Endothelial cell (in vitro differentiated cells): ENCODE measurements at places on chromosomes 11 and 22.

- DNase-seq = no peak
Observed at GRCh38 chr22:39229688-39230260, 15.0 kb downstream of the PDGFB start.

DNA sequence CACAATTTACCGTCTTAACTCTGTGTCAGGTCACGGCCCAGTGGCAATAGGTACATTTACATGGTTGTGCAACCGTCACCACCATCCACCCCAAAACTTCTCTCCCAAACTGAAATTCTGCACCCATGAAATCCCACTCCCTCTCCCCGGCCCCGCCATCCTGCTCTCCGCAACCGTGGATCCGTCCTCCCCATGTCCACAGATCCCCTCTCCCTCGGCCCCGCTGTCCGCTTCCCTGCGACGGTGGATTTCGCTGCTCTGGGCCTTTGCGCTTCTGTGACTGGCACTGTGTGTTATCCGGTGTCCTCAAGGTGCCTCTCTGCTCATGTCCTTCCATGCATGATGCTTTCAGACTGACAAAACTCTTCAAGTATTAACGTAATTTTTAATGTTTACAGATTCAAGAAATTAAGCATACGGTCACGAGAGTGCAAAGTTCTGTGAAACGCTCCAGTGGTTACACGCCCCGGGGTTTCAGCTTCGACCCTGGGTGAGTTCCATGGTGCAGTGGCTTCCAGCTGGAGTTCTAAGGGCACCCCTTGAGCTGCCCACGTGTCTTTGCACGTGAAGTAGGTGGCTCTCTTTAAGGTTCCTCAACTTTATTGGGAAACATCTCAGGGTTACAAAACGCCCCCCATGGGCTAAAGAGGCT lies 76.4 kb downstream of the KCNQ1 start:
- DNase-seq = peak; percentile 1

DNA sequence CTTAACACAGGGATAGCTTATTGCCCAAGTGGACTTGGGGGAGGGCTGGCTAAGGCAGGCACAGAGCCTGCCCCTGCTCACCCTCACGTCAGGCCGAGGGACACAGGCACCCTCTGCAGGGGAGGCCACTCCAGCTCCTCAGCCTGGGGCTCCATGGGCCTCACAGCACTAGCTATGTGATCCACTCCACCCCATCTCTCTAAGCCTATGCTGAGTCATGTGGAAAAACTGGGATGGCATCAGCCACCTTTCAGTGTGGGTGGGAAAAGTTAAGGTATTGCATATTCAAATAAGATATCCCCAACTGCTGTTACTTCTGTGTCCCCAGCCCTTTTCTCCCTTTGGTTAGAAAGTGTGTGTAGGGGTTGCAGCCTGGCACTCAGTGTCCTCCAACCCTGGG lies 22.3 kb downstream of the RANGAP1 start:
- DNase-seq = no peak

GRCh38 chr11:104433751-104434150 lies 269.8 kb upstream of the PDGFD start:
- DNase-seq = no peak

GRCh38 chr11:91187314-91187713 lies 964.5 kb upstream of the CHORDC1 start:
- no peak for DNase-seq

DNA sequence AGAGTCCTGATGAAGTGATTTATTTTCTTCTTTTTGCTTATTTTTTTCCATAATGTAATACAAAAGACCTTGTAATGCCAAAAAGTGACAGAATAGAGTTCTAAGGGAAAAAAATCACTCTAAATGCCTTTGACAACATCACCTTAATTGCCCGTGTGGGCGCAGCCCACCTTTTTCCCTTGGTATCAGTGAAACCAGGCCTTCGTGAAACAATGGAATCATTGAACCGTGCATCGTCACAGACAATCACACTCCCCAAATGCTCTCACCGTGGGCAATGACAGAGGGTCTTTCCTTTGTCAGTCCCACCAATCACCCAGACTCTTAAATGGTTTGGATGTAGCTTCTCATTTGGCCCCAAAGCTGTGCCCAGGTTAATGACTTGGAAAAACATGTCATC lies 9.6 kb upstream of the SLC6A5 start:
- DNase-seq = no peak

GRCh38 chr11:36090356-36091109 lies 146.7 kb downstream of the LDLRAD3 start:
- DNase-seq = no peak

- no peak for DNase-seq
Observed at GRCh38 chr11:18739685-18740084, 13.7 kb upstream of the IGSF22 start.

- DNase-seq = no peak
Observed at GRCh38 chr11:94655956-94656355, 88.8 kb downstream of the PIWIL4 start.

- DNase-seq = no peak
Observed at GRCh38 chr22:47794851-47795250, 1032.4 kb downstream of the TBC1D22A start.

- DNase-seq = no peak
Observed at GRCh38 chr11:114440971-114441763, 1.9 kb downstream of the REXO2 start.

- DNase-seq = no peak
Observed at GRCh38 chr22:38947321-38948140, 9.9 kb upstream of the APOBEC3A start.

- DNase-seq = no peak
Observed at GRCh38 chr11:37496201-37496600, 898.2 kb upstream of the RAG2 start.

GRCh38 chr11:128694618-128695481 lies 978 bp downstream of the FLI1 start:
- no peak for DNase-seq

GRCh38 chr11:112797648-112798293 lies 163.4 kb upstream of the NCAM1 start:
- DNase-seq = peak; percentile 64

GRCh38 chr11:31254415-31254814 lies 115.1 kb downstream of the DCDC1 start:
- no peak for DNase-seq

GRCh38 chr11:10197091-10197490 lies 96.9 kb downstream of the SBF2 start:
- no peak for DNase-seq

DNA sequence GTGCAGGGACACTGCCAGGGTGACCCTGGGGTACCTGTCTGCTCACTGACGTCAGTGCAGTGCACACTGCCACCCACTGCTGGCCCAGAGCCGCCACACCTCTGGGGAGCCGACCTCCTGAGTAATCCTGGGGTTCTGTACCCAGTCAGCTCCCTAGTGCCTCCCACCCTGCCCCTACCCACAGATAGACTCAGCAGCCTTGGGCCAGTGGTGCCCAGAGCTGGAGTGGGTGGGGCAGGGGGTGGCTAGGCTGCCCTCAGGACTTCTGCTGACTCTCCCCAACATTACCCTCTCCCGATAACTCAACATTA lies 5.8 kb downstream of the NRXN2 start:
- DNase-seq = no peak

GRCh38 chr11:45476126-45476525 lies 189.3 kb downstream of the CHST1 start:
- no peak for DNase-seq

DNA sequence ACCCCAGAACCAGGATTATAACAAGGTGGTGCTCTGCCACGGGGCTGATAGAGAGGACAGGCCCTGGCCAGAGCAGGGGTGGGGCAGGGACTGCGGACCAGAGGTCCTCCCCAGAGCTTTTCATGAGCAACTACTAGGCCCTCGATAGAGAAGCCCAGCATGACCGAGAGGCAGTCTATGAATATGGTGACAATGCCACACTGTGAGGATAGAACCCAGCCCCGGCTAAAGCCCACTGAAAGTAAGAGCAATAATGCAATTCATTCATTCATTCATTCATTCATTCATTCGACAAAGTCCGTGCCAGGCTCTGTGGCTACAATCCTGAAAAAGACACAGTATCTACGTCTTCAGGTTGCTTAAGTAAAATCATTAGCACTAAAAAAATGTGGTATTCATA lies 35.6 kb upstream of the CD5 start:
- DNase-seq = no peak

DNA sequence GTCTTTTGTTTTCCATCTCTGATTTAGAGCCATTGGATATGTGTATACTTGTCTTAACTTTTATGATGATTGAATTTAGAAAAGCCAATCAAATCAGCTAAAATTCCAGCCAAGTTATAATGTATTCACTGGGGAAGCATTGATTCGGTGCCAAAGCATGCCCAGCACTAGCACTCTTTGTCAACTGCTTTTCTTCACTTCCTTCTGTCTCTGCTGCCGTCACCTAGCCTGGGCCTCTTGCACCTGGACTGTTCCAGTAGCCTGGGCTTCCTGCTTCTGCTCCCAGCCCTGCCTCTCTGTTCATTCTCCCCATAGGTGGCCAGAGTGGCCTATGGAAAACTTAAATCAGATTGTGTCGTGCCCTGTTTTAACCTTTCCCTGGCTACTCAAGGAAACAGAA lies 80.7 kb downstream of the NAV2 start:
- DNase-seq = no peak

- DNase-seq = no peak
Observed at GRCh38 chr11:119380827-119381180, 686 bp downstream of the USP2 start.

DNA sequence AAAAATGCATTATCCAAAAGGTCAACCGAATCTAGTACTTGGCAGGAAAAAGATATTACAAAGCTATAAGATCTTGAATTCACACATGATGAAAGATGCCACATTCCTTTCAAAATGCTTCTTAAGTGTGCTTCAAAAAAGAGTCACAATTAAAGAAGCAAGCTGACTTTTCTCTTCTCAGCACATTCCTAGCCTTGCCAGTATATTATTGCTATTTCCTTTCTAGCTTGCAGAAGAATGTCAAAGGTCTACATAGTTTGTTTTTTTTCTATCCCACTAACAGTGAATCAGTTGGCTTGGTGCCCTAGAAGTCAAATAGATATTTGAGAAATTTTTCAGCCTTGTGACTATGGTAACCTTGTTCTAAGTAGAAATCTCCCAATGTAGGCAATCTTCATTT lies 56.8 kb downstream of the GUCY1A2 start:
- no peak for DNase-seq

- DNase-seq = no peak
Observed at GRCh38 chr11:29534836-29535235, 482.0 kb downstream of the KCNA4 start.

DNA sequence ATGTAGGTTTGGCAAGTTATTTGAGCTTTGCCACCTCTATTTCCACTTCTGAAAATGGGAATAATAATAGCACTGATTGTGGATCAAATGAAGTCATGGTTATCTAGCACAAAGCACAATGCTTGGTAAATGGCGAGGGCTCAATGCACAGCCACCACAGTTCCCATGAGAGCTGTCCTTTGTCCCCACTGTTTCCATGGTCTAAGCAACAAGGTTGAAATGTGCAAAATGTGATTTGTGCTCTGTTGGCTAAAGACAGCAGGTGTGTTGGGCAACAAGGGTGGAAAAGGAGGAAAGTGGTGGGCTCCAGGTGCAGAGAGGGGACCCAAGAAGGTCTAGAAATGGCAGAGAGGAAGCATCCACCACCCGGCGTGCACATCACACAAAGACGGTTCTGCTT lies 200.5 kb downstream of the TRIM29 start:
- DNase-seq = no peak

GRCh38 chr11:28400331-28401100 lies 292.3 kb downstream of the METTL15 start:
- DNase-seq = no peak

- no peak for DNase-seq
Observed at GRCh38 chr11:29321293-29322132, 695.3 kb downstream of the KCNA4 start.

GRCh38 chr11:833114-833791 lies 501 bp downstream of the CD151 start:
- peak; percentile 45 for DNase-seq

DNA sequence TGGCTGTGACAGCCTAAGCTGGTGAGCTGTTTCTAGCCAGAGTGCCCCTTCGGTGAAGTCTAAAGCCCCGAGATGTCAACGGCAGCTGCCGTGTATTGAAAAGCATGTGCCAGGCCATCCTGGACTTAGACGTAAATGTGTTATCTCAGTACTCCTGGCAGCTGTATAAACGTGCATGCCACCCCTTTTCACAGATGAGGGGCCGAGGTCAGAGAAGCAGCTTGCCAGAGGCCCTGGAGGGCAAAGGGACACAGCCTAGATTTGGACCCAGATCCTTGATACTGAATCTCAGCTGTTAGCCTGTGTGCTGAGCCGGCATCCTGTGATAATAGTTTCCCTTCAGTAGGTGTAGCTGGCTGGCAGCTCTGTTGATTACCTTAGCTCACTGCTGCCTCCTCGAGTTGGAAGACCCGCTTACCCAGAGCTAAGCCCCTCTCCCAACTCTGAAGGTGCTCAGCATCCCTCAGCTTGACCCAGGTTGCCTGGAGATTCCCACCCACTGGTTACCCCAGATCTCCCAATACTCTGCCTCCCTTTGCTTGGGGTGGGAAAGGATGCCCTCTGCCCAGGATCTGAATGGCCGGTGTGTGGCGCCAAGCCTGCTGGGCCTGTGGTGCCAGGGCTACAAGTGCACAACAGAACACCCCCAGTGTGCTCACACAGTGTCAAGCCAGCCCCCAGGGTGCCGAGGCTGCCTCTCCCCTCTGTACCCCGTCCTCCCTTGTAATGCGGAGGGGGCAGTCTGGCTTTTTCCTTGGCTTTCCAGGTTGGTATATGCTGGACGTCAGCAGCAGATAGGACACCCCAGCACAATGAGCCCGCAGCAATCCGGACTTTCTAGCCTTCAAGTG lies 59.8 kb upstream of the WNT7B start:
- DNase-seq = no peak

GRCh38 chr11:117127171-117127901 lies 16.8 kb upstream of the PAFAH1B2 start:
- no peak for DNase-seq

DNA sequence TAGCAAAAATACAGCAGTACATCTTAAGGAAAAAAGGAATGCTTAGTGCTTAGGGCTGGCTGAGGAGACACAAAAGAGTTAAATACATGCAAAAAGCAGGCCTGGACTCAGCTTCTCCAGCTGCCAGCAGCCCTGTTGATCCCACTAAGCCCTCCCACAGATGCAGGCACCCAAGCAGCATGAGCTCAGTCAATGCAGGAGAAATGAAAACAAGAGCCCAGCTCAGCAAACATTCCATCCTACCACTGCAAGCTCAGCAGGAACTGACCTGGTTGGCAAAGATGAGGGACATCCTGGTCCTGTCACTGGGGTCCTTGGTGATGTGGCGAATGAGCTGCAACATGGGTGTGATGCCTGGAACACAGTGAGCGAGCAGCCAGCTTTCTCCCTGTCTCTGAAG lies 5.8 kb downstream of the CYB5R2 start:
- no peak for DNase-seq
